Activated CD4-positive, alpha-beta T cell treated with anti-CD3 and anti-CD28 coated beads, Interleukin-2, amount 10 ng/mL, durations not matched to agents 7 days and 5 days (primary cell): ENCODE measurements at places on chromosomes 6 and 20. TPM values are rescaled to one million over a fixed set of nuclear protein-coding genes. Genes with fewer than 3 reads are reported as not detected.

- DNase-seq, result no peak
Measured at GRCh38 chr6:50305660-50306059, 255.9 kb upstream of the DEFB112 start.

GRCh38 chr6:155623450-155624178 lies 168.0 kb upstream of the NOX3 start:
- no peak for DNase-seq

- peak; percentile 86 for DNase-seq
Measured at GRCh38 chr20:58888521-58889333, 36.2 kb downstream of the GNAS start.

- no peak for DNase-seq
Measured at GRCh38 chr6:143505111-143505510, 6.4 kb downstream of the FUCA2 start.

GRCh38 chr20:40488401-40488800 lies 200.6 kb downstream of the MAFB start:
- DNase-seq, result no peak

DNA sequence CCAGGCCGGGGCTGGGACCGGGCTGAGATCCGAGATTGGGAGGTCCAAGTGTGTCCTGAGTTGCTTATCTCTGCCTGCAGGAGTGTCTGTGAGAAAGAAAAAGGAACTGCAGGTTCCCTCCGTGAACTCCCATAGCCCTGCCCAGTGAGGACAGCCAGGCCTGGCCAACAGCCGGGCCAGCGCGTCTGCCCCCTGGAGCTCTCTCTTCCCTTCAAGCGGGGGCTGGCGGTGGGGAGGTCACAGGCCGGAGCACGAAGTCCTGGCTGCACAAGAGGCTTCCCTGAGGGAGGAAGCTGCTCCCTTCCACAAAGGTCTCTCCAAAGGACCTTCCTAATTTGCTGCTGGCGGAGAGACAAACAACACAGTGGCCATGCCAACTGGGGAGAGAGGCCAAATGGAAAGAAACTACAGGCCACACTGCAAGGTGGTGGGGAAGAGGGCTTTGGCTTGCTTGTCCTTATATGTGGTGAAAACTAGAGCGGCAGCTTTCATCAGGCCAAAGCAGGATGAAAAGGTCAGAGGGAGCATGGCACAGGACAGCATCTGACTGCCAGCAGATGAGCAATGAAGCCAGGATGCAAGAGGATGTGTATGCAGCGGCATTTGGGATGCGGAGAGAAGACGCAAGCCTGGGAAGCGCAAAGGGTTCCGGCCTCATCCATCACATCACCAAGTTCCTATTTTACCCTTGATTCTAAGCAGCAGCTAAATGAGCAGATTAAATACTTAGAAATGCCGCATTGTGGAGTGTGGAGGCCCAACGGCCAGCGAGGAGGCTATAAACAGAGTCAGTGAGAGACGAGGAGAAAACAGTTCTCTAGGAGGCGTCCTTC lies 260.0 kb downstream of the ERMARD start:
- DNase-seq, result no peak

SLC17A3 gene
- 0.75 TPM for total RNA-seq

DNA sequence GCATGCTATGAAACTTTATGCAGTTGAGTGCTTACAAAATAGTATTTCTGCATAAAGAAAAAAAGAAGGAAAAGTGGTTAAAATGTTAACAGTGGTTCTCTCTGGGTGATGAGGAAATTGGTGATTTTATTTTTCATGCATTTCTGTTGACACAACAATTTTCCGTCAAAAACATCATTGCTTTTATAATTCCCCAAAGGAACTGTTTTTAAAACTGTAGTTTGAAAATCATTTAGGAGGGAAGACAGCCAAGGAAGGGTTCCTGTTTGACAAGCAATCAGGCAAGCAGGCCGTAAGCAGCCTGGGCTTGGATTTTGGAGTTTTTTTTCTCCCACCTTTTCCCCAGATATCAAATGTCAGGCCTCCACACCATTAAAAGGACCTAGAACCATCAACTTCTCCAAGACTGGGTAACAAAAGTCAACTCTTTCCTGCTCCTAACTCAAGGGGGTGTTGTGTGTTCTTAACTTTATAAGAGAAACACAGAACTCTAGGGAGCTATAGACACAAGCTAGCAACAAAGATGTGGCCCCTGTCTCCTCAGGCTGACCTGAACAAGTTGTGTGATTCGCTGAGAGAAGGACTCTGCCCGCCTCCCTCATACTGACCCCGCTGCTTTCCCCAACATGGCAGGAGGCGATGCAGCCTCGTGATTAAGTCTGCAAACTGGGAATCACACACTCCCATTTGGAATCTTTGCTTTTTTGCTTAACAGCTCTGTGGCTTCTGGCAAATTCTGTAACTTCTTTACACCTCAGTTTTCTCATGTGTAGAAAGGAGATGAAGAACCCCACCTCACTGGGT lies 146.6 kb downstream of the BCAS1 start:
- DNase-seq, result no peak

DNA sequence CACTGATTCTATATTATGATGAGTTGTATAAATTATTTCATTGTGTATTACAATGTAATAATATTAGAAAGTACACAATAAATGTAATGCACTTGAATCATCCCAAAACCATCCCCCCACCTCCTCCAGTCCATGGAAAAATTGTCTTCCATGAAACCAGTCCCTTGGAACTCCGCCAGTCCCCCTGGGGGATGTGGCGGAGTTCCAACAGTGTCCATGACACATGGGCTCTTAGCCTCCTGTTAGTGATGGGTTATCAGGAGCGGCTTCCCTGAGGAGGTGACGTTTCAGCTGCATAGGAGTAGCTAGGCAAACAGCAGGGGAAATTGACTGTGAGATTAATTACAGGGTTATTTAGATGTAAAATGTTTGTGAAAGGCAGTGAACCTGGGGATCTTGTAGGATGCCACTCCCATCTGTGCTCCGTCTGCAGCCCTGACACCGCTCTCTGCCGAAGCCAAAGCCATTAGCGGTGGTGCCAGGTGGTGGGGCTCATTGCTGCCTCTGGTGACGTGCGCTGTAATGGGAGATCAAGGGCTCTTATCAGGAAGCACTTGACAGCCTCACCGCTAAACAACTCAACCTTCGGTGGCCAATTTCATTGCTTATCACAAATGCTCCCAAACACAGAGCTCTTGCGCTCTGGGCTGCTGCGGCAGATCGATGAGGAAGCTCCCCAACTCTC lies 81.6 kb upstream of the MC3R start:
- no peak for DNase-seq

- no peak for DNase-seq
Measured at GRCh38 chr6:161130541-161130940, 139.0 kb downstream of the MAP3K4 start.

DNA sequence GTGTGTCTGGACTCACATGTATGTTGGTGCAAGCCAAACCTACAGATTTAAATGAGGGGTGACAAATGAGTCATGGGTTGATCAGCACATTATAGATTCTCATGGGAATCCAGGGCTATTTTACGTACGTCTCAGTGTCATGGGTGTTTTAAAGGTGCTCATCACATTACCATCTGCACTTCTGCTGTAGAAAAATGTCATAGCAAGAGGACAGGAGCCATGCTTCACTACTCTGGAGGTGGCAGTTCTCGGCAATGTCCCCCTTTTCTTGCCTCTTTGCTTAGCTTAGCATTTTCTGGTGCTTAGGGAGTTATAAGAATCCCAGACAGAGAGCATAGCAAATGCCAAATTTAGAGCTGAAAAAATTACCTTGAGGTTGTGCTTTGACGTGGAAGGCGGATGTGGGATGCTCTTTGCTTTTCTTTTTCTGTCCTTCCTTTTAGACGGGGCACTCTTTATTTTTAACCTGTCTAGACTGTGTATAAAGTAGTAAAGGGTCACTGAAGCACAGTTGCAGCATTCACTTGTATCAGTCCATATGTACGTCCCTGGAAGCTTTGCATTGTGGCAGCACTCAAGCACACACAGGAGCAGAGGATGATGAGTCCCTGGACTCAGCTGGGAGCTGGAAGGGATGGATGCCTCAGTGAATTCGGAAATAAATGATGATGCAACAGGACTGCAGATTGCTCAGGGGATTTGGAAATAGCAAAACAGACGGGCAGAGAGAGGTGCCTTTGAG lies 139.7 kb downstream of the SYNDIG1 start:
- DNase-seq, result no peak

OPRM1 gene
- total RNA-seq, result not detected

DEFB132 gene
- total RNA-seq, result not detected

- DNase-seq, result peak; percentile 9
Measured at GRCh38 chr6:161922631-161923119, 648.8 kb upstream of the AGPAT4 start.

C20orf144 gene
- 0.25 TPM for total RNA-seq

CCM2L gene
- total RNA-seq, result not detected
